ENCODE measurements at places on chromosomes 1 and 21. TPM values are rescaled to one million over a fixed set of nuclear protein-coding genes. Genes with fewer than 3 reads are reported as not detected.

Gene PKNOX1
- 20.7 TPM for total RNA-seq

Gene TTC13
- 12.9 TPM for total RNA-seq

DNA sequence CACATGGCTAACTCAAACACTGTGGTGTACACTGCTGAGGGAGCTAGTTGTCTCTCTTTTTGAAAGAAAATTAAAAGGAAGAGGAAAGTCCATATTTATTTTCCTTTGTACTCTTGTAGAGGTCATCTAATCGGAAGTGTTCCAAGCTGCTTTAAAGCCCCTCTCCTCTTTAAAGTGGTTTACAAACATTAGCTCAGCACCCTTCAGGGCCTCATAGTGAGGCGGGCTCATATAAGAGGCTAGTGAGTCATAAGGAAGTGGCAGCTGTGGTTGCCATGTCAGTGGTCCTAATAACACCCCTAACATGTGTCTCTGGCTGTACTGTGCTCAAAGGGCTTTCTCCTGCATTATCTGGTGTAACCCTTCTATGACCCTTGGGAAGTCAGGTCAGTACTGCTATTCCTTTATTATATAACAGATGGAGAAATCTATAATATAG lies 104.4 kb upstream of the SERBP1 start:
- no peaks in the 10 kb centered on the region for H3K36me3 ChIP-seq
- H3K27ac ChIP-seq: peak overlapping the region; percentile 77
- no peak overlapping the region for H3K4me3 ChIP-seq
- H3K27me3 ChIP-seq: no peaks in the 10 kb centered on the region
- peak; percentile 37 for DNase-seq

GRCh38 chr1:226577401-226578180 lies 29.0 kb downstream of the STUM start:
- peaks cover 40% of the 10 kb centered on the region for H3K27me3 ChIP-seq
- no peaks in the 10 kb centered on the region for H3K4me1 ChIP-seq
- no peak for DNase-seq

Gene G0S2
- total RNA-seq: 1.7 TPM
